ENCODE measurements at places on chromosomes 1 and 21.

GRCh38 chr1:22975694-22976093 is 3.0 kb upstream of the LACTBL1 start:
- no peak for DNase-seq

DNA sequence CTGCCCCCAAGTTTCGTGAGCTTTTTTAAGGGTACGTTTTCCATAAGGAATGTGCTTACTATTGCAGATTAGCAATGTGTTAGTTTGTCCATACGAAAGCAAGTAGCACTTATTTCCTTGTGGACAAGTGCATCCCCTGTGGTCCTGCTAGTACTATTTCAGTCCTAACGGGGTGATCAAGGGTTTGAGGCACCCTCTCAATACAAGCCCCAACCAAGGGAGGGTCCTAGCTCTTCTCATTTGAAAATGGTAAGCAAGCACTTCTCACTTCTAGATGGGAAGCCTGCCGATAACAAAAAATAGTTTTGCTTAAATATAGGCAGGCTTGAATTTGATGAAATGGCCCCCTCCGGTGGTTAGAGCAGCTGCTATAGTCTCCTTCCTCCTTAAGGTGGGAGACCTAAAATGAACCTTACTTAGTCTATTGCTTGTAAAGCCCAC is 64.0 kb upstream of the HMCN1 start:
- no peak for DNase-seq

GRCh38 chr1:214349008-214349407 is 68.0 kb downstream of the SMYD2 start:
- no peak for DNase-seq

DNA sequence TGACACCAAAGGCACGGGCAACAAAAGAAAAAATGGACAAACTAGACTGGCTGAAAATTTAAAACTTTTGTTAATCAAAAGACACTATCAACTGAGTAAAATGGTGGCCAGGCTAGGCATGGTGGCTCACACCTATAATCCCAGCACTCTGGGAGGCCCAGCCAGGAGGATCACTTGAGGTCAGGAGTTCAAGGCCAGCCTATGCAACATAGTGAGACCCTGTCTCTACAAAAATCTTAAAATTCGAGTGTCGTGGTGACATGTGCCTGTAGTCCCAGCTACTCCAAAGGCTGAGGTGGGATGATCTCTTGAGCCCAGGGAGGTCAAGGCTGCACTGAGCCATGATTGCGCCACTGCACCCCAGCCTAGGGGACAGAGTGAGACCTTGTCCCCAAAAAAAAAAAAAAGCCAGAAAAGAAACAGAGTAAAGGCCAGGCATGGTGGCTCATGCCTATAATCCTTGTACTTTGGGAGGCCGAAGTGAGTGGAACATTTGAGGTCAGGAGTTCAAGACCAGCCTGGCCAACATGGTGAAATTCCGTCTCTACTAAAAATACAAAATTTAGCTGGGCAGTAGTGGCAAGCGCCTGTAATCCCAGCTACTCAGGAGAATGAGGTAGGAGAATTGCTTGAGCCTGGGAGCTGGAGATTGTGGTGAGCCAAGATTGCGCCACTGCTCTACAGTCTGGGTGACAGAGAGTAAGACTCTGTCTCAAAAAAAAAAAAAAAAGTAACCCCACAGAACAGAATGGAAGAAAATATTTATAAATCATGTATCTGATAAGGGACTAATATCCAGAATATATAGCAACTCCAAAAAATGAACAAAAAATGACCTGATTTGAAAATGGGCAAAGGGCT is 8.0 kb downstream of the TUT4 start:
- DNase-seq: no peak

GRCh38 chr1:166721145-166721544 is 118.1 kb upstream of the POGK start:
- DNase-seq: no peak

- no peak for DNase-seq
Observed at GRCh38 chr1:57590978-57591377, 167.1 kb upstream of the DAB1 start.

DNA sequence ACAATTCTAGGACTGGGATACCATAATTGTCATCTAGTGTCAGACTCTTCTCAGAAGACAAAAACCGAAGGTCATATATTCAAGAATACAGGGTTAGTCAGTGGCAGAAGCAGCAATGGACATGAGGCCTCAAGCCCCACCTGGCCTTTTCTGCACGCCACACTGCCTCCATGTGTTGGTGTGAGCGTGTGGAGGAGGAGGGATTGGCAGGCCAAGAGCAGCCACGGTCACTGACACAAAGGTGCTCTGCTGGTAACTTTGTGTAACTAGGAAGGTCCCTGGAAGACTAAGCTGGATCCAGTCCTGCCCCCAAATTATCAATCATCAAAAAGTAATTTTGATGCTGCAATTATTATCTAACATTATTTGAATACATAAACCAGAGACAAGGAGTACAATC is 34.9 kb downstream of the HSF2BP start:
- no peak for DNase-seq

Measured in coronary artery (tissue), 2 donors.